ENCODE measurements at places on chromosomes 1 and 21.

GRCh38 chr1:48960320-48960719 lies 183.6 kb upstream of the BEND5 start:
- no peak for DNase-seq

GRCh38 chr1:31587720-31588423 lies 11.6 kb downstream of the TINAGL1 start:
- DNase-seq: peak; percentile 42

DNA sequence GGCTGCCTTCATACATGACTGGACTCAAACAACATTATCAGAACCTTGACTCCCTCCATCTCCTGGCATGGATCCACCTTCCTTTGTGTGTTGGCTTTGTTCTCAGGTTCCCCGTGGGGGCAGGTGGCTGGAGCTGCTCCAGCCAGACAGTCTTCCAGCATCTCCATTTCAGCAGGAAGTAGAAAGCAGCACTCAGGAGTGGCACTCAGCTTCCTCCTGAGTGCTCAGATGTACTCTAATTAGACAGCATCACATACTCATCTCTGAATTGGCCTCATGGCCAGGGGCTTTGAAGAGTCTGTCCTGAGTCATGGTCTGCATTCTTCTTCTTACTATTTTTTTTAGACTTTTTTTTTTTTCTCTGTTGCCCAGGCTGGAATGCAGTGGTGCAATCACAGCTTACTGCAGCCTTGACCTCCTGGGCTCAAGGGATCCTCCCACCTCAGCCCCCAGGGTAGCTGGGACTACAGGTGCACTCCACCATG lies 27.9 kb downstream of the OVAAL start:
- DNase-seq: no peak

GRCh38 chr1:14611792-14612191 lies 13.3 kb downstream of the KAZN start:
- DNase-seq: no peak

DNA sequence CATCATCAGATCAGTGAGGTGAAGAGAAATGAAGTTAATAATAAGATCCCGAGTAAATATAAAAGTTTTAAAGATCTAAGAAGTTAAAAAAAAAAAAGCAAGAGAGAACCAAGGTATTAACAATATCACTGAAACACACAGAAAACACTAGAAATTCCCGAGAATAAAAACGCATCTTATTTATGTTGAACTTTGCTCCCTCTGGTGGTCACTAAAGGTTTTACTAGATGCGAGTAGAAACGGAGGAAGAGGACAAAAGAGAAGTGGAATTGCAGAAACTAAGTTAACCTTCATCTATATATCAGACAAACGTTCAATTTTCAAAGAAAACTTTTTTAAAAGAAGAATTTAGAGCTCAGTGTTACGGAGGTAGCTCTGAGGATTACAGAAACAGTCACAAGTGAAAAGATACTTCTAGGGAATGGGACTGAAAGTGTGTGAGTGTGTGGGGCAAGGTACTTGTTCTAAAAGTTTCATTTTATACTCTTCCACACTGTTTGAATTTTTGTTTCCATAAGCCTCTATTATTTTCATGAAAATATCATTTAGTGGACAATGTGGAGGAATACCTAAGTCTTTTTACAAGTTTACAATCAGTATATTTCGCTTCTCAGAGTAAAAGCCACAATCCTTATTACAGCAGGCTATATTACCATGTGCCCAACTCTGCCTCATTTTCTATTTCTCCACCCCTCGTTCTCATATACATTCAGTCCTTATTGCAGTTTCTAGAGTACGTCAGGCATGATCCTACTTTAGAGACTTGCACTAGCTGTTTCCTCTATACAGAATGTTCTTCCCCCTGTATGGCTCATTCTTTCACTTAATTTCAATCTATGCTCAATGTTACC lies 19.7 kb downstream of the ACBD6 start:
- DNase-seq: no peak

GRCh38 chr1:118617916-118618315 lies 370.2 kb downstream of the TBX15 start:
- no peak for DNase-seq

DNA sequence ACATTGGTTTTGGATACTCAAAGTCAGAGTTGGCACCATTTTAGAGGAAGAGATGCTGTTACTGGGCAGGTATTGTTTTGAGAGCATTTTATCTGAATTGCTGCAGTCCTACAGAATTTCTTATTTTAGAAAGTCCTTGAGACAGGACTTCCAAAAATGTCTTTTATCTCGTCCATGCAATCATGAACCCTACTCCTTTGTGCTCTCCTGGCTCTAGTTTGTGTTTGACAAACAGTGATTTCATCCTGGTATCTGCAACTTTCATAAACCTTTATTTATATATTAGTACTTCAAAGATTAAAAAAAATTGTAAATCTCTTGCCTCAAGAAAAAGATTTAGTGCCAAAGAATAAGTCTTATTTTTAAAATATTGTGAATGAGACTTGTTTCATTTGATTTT lies 4.6 kb upstream of the ARPC5 start:
- DNase-seq: no peak

DNA sequence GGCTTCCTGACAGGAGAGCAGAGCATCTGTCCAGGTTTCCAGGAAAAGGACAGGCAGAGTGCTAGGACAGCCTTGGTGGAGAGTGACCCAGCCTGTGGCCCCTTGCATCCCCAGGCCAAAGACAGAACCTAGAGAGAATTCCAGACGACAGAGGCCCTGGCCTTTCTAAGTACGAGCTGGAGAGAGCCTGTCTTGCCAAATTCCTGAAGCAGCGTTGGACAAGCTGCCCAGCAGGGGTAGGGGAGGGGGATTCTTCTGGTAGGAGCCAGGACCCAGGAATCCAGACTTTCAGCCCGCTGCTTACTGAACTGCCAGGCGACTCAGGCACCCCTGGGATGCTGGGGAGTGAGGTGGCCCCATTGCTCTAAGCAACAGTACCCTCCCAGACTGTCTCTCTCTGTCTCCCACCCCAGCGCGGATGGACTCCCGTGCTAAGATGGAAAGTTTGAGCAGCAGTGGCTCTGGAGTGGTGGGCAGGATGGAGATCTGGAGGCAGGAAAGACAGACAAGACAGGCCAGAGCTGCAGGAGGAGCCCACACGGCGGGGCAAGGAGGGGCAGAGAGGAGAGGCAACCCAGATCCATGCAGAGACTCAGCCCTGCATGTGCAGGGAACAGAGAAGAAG lies 8.8 kb upstream of the PEAR1 start:
- DNase-seq: no peak

DNA sequence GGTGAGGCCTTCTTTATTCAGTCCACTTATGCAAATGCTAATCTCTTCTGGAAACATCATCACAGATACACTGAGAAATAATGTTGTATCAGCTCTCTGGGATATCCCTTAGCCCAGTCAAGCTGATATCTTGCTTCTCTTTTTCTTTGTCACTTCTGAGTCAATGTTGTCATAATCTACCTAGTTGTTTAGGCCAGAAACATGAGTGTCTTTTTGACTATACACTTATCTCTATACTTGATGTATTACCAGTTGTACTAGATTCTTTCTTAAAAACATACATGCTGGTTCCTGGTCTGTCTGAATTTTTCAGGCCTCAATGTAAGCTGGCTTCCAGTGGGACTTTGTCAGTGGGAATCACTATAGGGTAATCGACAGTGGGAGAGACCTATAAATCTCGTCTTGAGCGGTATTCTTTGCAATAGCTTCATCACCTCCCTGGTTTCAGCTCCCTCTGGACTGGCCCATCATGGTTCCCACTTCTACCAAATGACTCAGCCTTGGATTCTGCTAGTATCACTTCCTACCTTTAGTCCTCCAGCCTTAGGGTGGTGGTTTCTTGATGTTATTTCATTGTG lies 135.2 kb upstream of the CYYR1 start:
- no peak for DNase-seq

GRCh38 chr1:71351438-71351837 lies 270.6 kb upstream of the ZRANB2 start:
- no peak for DNase-seq

DNA sequence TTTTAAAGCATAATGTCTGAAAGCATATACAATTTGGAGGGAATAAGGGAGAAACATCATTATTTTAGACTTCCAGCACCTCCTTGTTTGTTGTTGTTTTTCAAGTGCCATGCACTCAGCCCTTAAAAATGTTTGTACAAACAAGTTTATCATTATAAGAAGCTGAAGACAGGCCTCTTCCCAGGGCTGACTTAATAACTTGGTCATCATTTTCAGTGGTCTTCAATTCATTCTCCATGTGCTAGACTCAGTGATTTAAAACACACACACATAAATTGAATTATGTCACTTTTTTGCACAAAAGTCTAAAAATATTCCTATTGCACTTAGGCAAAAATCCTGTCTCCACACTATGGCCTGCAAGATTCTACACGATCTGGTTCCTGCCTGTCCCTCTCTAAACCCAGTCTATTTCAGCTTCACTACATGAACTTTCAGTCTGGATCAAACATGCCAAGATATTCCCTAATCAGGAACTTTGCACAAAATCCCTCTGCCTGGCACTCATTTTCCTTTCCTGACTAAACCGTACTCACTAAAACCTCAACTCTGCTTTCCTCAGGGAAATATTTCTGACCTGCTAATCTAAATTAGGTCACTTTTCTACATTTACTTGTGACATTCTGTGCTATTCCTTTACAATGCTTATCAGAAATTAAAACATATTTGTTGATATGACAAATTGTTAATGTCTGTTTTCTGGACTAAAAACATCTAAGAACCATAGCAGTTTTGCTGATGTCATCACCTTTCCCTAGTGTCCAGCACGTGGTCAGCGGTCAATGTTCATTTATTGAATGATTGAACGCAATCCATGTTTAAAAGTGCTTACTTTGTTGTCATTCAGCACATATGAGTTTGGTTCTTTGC lies 14.8 kb upstream of the GBP5 start:
- no peak for DNase-seq

Data from stimulated activated CD4-positive, alpha-beta T cell treated with anti-CD3 and anti-CD28 coated beads, Interleukin-4, amount 100 ng/mL, for 4 hours (primary cell).